ENCODE measurements at places on chromosomes 2 and 18.

GRCh38 chr2:191626497-191627151 lies 51.3 kb upstream of the NABP1 start:
- DNase-seq: no peak

DNA sequence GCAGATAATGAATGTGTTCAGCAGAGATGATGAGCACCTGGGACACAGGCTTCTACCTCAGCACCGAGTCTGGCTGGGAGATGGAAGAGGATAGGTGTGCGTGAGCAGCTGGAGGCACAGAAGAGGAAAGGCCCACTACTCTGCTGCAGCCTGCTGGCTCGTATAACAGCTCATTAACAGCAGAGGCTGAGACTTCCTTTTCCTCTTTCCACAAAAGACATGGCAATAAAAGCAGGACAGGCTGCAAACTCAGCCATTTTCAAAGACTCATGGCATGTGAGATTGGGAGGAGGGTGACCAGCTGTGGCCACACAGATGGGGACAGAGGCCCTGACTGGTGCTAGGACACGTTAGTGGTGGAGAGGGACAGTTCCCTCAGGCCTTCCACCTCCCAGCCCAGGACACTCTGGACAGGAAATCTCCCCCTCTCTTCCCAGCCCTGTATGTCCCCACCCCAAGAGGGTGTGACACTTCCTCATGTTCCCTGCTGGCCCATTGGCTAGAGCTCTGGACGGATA lies 60.3 kb downstream of the CACNB4 start:
- DNase-seq: no peak

GRCh38 chr2:118857677-118858484 lies 10.4 kb upstream of the EN1 start:
- no peak for DNase-seq

- DNase-seq: no peak
These were observed 31.7 kb downstream of the ACMSD start for GRCh38 chr2:134869946-134870736.

- DNase-seq: peak; percentile 4
These were observed 313.8 kb downstream of the PDE11A start for GRCh38 chr2:177758591-177759371.

- no peak for DNase-seq
These were observed 153.0 kb downstream of the TMEM247 start for GRCh38 chr2:46632349-46632748.

DNA sequence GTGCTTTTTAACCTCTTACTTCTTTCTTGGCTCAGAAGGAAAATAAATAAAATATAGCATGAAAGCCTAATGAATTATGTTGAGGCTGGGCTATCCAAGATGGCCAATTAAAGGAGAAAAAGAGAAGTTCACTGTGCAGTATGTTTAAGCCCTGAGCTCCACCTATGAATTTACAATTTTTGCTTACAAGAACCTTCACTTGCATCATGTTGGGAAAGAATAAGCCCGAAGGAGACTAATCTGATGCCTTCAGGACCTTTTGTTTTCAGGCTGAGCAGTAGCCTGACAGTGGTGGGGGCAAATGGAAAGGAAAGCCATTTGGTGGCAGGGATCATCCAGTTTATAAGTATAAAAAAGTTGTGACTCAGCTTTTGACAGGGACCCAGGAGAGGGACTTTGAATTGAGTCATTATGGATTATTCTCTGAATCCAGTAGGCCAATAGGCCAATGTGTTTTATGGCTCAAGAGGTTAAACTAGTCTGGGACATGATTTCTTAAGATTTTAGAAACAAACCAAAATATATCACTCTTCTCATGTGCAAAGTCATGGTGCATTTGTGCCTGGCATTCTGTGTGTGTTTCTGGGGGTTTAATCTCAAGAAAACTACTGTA lies 56.9 kb downstream of the E2F6 start:
- no peak for DNase-seq

GRCh38 chr2:235848055-235848454 lies 320.1 kb downstream of the GBX2 start:
- no peak for DNase-seq

GRCh38 chr2:20533993-20534622 lies 87.2 kb downstream of the RHOB start:
- DNase-seq: no peak

Measured in non-pigmented ciliary epithelial cell (primary cell).